ENCODE measurements at places on chromosomes 1 and 21.

- peaks cover 14% of the 10 kb centered on the region for H3K36me3 ChIP-seq
- peak; percentile 91 for DNase-seq
- peak overlapping the region; percentile 19 for H3K4me3 ChIP-seq
- no peaks in the 10 kb centered on the region for H3K27me3 ChIP-seq
- H3K27ac ChIP-seq = peak overlapping the region; percentile 95
Observed at GRCh38 chr1:156123356-156124196, 9.1 kb downstream of the LMNA start.

- no peaks in the 10 kb centered on the region for H3K4me1 ChIP-seq
- DNase-seq = no peak
- H3K27ac ChIP-seq = no peak overlapping the region
- H3K27me3 ChIP-seq = no peaks in the 10 kb centered on the region
Observed at GRCh38 chr21:28325618-28326017, 667.1 kb downstream of the LTN1 start.

DNA sequence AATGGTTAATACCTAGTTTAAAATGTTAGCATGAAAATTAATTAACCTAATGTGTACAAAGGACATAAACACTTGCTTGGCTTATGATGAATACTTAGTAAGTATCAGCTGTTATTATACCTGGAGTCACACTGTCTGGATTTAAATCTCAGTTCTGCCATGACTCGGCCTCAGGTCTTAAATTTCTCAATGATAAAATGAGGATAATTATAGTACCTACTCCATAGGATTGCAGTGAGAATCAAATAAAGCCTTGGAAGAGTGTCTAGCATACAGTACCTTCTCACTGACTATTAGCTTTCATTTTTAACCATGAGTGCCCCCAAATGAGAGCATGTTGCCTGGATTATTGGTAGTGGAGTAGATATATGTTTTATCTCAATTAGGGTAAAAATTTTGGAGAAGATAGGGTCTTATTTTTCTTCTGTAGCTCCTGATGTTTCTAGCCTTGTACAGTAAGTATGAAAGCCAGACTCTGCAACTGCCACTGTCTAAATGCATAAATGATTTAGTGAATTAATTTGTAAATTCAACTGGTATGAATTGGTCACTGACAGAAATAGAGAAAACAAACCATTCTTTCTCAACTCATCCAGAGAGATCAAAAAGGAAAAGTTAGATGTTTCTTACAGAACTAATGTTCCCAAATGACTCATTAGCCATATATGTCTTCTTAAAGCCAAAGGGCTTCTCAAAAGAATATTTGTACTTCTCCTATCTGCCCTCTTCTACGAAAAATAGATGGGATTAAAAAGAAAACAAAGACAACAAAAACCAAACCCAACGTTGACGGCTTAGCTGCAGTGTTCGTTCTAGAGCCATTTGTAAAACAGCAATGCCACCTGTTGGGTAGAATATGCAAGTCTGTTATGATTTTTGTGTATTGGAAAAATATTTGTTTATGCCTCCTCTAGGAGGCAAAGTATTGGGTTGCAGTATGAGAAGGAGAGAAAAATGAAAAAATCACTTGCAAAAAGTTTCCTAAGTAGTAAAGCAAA lies 53.8 kb upstream of the MROH9 start:
- H3K27me3 ChIP-seq = no peaks in the 10 kb centered on the region
- no peaks in the 10 kb centered on the region for H3K4me1 ChIP-seq
- no peak overlapping the region for H3K4me3 ChIP-seq
- H3K27ac ChIP-seq = no peak overlapping the region
- DNase-seq = peak; percentile 37

DNA sequence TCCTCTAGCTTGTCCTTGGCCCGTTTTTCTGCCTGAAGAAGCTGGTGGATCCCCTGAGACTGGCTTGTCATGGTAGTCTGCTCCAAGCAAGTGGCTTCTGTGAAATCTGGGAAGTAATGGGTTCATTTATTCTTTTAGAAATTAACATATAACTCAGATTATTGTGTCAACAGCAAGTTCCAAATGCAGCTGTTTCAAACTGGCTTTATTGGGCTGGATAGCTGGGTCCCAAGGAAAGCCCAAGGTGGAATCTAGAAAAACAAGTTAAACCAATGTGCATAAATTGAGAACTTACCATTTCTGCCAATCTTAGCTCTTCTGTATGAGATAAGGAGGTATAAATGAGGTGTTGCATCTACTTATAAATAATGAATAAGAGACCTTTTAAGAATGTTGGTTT lies at the start of gene ATP6V1G3:
Gene ATP6V1G3, minus strand, starts transcription at position 101 of the 400 bp plus-strand sequence. Its CDS starts 30 bp downstream, at position 71.
- no peaks in the 10 kb centered on the region for H3K4me1 ChIP-seq
- H3K4me3 ChIP-seq = no peak within 1 kb of the TSS
- H3K36me3 ChIP-seq = no peaks in the 10 kb centered on the region
- no peaks in the 10 kb centered on the region for H3K27me3 ChIP-seq
- no peak for DNase-seq

GRCh38 chr21:27429710-27430341 lies 462.9 kb upstream of the ADAMTS5 start:
- no peaks in the 10 kb centered on the region for H3K4me1 ChIP-seq
- H3K27ac ChIP-seq = no peak overlapping the region
- no peaks in the 10 kb centered on the region for H3K27me3 ChIP-seq
- H3K36me3 ChIP-seq = no peaks in the 10 kb centered on the region

GRCh38 chr1:18578271-18578670 lies 52.4 kb upstream of the PAX7 start:
- H3K36me3 ChIP-seq = no peaks in the 10 kb centered on the region
- H3K4me1 ChIP-seq = peaks cover 4% of the 10 kb centered on the region
- no peak overlapping the region for H3K27ac ChIP-seq
- H3K27me3 ChIP-seq = peaks cover 5% of the 10 kb centered on the region
- no peak overlapping the region for H3K4me3 ChIP-seq

DNA sequence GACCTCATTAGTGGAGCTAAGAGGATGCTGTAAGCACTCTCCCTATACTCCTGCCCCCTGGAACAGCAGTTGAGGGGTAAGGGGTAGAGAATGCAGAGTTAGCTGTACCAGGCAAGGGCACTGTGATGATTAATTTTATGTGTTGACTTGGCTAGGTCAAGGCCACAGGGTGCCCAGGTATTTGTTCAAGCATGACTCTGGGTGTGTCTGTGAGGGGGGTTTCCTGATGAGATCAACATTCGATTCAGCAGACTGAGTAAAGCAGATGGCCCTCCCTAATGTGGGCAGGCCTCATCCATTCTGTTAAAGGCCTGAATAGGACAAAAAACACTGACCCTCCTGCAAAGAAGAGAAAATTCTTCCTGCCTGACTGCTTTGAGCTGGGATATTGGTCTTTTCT lies 110.8 kb downstream of the KCND3 start:
- H3K4me3 ChIP-seq = no peak overlapping the region
- no peaks in the 10 kb centered on the region for H3K36me3 ChIP-seq
- DNase-seq = no peak

DNA sequence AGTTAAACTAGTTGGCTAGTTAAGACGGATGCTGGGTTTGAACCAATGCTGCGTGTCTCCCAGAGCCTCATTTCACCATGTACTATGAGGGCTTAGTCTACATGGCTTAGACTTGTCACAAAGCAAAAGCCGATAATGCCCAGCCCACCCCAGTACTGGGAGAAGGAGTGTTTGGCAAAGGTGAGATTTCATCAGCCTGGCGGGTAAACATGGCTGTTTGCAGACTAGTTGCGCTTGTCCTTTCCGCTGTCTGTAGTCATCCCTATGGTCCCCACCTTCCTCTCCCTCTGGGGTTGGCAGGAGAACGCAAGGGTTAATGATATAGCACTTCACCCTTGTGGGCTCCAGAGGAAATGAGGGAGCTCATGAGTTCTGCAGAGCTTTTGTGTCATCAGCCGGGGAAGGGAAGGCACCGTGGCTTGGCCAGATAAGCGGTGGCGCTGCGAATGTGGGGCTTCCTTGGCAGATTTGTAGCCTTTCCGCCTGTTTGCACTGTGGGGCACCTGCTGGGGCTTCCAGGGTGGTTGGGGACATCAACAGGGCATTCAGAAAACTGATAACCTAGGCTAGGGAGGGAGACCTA lies 29.2 kb downstream of the SOX13 start:
- no peak for DNase-seq
- no peaks in the 10 kb centered on the region for H3K36me3 ChIP-seq
- H3K27me3 ChIP-seq = no peaks in the 10 kb centered on the region
- peaks cover 67% of the 10 kb centered on the region for H3K4me1 ChIP-seq

DNA sequence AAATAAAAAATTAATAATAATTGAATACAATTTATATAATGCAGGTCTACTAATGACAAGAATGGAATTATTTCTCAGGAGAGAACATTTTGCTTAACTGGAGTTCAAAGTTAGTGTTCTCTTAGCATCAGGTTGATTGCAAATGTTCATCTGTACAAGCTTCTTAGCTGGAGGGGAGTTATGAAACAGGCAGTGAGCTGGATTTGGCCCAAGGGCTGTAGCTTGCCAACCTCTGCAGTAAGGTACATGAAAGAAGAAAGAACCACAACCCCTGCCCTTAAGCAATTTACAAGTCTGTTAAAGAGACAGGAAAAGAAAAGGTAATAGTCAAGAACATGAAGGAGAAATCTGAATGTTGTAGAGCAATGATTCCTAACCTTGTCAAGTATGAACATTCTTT lies 17.0 kb downstream of the LPGAT1 start:
- H3K4me1 ChIP-seq = no peaks in the 10 kb centered on the region
- no peaks in the 10 kb centered on the region for H3K36me3 ChIP-seq

GRCh38 chr21:38772646-38773045 lies 33.1 kb upstream of the ETS2 start:
- H3K27me3 ChIP-seq = no peaks in the 10 kb centered on the region
- no peaks in the 10 kb centered on the region for H3K36me3 ChIP-seq
- no peak overlapping the region for H3K4me3 ChIP-seq
- H3K27ac ChIP-seq = peak overlapping the region; percentile 46
- peaks cover 14% of the 10 kb centered on the region for H3K4me1 ChIP-seq

All from HCT116 (cell line).